ENCODE measurements at places on chromosomes 12 and 14.
A peak's percentile ranks its signal among the peaks of the same experiment; 100 is the strongest.

DNA sequence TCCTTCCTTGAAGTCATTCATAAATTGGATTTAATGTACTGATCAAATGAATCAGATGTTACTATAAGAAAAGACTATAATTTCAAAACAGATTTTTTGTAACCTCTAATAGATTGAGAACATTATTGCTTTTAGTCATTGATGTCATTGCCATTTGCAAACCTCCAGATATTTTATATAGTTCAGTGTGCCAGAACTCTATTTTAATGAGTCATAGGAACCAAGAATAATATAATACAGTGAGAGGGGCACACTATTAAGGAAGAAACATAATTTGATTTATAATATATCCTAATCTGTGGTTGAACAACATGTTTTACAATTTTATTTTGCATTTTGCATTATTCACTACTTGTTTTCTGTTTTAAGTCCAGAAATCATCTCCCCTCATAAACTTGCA, 78.0 kb downstream of the LRRC9 start:
- no peak for DNase-seq

- no peak for DNase-seq
These were observed 1458.9 kb upstream of the FLRT2 start for GRCh38 chr14:84071061-84071460.

- DNase-seq: no peak
These were observed 158.5 kb downstream of the FOXA1 start for GRCh38 chr14:37436519-37436918.

DNA sequence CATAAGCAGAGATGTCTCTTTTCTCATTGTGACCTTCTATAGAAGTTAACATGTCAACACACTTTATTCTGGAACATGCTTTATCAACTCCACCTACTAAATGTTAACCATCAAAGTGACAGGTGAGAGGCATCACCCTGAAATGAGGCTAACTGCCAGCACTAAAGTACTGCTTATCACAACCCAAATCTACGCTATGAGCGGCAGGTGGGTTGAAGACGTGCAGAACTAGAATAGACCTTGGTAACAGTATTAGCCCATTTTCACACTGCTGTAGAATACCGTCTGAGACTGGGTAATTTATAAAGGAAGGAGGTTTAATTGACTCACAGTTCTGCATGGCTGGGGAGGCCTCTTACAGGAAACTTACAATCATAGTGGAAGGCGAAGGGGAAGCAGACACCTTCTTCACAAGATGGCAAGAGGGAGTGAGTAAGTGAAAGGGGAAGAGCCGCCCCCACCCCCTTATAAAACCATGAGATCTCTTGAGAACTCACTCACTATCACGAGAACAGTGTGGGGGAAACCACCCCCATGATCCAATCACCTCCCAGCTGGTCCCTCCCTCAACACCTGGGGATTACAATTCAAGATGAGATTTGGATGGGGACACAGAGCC, 359.0 kb downstream of the SEC23A start:
- DNase-seq: no peak

GRCh38 chr14:99884834-99885648, 91.8 kb downstream of the EML1 start:
- DNase-seq: peak; percentile 33

GRCh38 chr12:95700316-95700785, 90.2 kb downstream of the NTN4 start:
- DNase-seq: peak; percentile 23

GRCh38 chr14:69667938-69668335, 56.5 kb downstream of the SUSD6 start:
- DNase-seq: no peak

DNA sequence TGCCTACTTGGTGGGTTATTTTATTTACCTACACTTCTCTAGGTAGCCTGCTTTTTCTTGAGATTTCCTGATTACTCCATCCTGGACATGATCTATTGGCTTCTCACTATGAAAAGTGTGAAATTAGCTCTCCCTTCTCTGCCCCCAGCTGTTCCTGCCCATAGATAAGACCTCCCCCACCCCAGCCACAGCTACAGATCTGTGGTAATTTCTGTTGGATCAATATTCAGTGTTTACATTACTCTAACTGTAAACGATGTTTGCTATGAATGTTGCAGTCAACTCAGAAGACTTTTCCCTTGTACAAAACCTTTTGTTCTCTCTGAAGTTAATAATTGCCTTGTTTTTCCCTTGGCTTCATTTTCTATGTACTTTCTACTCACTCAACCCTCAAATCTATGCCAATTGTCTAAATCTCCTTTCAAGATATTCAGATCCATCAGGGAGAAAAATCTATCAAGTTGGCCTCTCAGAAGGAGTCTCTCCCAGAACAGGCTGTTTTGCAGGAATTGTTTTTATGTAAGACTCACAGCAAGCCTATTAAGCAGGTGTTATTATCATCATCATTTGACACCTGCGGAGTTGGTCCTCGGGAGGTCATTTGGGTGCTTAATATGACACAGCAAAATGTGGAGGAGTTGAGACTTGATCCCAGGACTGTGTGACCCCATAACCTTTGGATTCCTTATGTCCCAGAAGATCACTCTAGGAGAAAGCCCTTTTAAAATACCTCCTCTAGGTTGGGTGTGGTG, 227.4 kb downstream of the SUDS3 start:
- DNase-seq: no peak

- no peak for DNase-seq
These were observed 27.0 kb downstream of the RIN3 start for GRCh38 chr14:92540472-92541048.

GRCh38 chr12:102691773-102692555, 211.6 kb upstream of the IGF1 start:
- no peak for DNase-seq
